ENCODE measurements at places on chromosomes 2 and 18.
A peak's percentile ranks its signal among the peaks of the same experiment; 100 is the strongest.

DNA sequence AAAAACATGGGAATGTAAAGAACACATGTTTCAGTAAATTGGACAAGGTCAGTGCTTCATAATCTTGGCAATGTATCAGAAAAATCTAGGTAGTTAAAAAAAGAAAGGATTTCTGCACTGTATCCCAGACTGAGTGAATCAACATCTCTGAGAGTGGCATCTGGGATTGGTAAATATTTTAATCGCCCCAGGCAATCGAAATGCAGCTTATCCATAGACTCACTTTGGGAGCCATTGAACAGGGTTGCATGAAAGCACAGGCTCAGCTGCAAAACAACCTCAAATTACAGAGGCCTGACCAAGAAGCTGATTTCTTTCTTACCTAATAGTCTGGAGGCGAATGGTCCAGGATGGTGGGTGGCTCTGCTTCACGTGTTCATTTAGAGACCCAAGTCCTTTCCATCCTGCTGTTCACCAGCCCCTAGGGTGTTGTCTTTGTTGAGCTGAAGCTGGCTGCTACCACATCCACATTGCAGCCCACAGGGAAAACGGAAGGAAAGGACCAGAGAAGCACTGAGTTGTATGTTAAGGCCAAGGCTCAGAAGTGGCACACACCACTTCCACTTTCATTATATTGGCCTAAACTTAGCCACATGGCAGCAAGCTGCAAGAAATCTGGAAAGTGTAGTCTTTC is 59.0 kb downstream of the MOGAT1 start:
- DNase-seq, result no peak

GRCh38 chr2:217843324-217843723 is 159.5 kb downstream of the TNS1 start:
- no peak for DNase-seq

DNA sequence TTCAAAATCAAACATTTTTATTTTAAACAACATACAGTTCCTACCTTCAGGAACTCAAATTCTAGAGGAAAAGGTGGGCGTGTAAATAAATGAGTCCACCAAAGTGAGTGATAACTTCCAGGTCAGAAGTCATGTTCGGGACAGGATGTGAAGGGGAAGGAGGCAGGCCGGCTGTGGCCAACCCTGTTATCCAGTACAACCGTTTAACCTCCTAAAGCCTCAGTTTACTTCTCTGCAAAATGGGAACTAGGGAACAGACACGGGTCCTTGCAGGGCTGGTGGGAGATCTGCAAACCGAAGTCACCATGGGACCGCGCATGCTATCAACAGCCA is 373 bp downstream of the EIPR1 start:
- peak; percentile 42 for DNase-seq

GRCh38 chr2:192735447-192735846 is 540.7 kb upstream of the TMEFF2 start:
- DNase-seq, result no peak

- no peak for DNase-seq
Measured at GRCh38 chr18:22475426-22476100, 57.8 kb upstream of the CTAGE1 start.

- DNase-seq, result no peak
Measured at GRCh38 chr2:5339473-5339872, 352.7 kb upstream of the SOX11 start.

GRCh38 chr18:51988277-51988676 is 351.7 kb upstream of the DCC start:
- DNase-seq, result no peak

- DNase-seq, result no peak
Measured at GRCh38 chr2:224925810-224926100, 116.5 kb downstream of the DOCK10 start.

GRCh38 chr2:235293061-235293460 is 200.8 kb upstream of the AGAP1 start:
- DNase-seq, result no peak

- no peak for DNase-seq
Measured at GRCh38 chr18:40672590-40672989, 1282.4 kb upstream of the PIK3C3 start.

DNA sequence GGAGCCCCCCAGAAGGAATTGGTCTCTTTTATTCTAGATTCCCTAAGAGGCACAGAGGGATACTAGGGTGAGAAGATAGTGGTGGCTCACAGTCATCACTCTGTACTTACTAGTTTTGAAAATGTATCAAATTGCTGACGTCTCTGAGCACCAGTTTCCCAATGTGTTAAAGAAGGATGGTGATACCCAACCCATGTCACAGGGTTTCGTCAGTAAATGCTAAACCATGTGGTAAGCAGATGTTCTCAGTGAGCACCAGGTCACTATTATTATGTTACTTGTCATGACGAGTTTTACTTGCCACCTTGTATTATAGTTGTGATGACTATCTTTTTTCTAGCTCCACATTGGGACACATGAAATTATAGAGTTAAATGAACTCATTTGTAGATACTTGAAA is 54.7 kb downstream of the NEDD4L start:
- DNase-seq, result no peak

- peak; percentile 3 for DNase-seq
Measured at GRCh38 chr18:7038330-7038851, 79.2 kb downstream of the LAMA1 start.

GRCh38 chr2:171201767-171202166 is 41.1 kb upstream of the TLK1 start:
- DNase-seq, result no peak

DNA sequence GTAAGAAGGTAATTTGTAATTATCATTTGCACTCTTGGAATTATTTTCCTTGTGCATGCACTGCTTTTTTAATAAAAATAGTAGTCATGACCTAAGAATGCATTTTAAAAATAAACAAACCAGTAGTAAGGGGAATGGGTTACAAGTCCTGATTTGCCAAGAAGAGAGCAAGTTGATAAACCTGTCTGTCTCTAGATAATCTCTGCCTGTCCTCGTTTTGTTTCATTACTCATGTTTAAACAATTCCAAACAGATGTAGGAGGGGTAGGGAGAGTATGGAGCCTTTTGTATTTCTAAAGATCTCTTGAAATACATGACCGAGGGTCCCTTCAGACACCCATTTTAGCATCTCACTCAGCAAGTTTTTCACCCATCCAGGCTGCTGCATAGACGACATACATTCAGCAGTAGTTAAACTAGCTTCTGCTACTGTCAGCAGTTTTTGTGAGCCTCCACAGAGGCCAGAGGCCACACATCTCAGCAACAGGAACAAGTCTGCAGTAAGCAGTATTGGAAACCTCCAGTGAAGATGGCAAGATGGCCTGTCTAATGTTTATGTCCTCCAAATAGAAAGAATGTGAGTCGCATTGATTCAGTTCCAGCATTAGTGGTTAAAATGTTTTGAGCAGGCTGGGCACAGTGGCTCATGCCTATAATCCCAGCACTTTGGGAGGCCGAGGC is 2.3 kb upstream of the EXOC6B start:
- DNase-seq, result no peak

DNA sequence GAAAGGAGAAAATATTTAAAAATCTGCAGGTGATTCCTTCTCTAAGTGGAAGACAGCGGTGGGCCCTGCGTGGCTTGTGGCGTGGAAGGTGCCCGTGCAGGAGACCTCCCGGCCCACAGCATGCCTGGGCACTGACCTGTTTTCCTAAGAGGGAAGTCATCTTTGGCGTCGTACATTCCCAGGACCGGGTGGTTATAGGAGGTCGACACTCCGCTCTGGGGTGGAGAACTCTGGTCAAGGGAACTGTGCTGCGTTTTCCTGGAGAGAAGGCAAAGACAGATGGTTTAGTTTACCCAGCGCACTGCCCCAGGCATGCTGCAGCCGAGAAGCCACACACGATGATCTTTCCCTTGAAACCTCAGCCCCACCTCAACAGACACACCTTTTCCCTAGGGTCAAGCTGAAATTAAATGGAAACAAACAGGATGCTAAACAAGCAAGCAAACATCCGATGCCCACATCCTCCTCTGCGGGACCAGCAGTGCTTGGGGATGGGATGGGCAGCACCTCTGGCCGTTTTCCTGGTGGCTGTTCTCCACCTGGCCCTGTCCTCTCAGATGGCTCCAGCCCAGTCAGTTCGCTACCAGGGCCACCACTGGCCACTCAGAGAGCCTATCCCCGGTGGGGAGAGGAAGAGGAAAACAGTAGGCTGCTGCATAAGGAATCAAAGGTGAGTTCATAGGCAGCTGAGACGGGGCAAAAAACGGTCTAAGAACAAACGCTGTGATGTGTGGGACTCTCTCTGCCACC is 244.1 kb downstream of the HDAC4 start:
- no peak for DNase-seq

- no peak for DNase-seq
Measured at GRCh38 chr2:137826373-137827372, 137.6 kb upstream of the HNMT start.

DNA sequence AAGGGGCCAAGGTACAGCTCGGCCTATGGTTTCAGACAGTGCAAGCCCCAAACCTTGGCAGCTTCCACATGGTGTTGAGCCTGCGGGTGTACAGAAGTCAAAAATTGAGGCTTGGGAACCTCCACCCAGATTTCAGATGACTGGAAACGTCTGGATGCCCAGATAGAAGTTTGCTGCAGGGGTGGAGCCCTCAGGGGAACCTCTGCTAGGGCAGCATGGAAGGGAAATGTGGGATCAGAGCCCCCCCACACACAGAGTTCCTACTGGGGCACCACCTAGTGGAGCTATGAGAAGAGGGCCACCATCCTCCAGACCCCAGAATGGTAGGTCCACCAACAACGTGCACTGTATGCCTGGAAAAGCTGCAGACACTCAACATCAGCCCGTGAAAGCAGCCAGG is 15.0 kb upstream of the DNAH7 start:
- no peak for DNase-seq

DNA sequence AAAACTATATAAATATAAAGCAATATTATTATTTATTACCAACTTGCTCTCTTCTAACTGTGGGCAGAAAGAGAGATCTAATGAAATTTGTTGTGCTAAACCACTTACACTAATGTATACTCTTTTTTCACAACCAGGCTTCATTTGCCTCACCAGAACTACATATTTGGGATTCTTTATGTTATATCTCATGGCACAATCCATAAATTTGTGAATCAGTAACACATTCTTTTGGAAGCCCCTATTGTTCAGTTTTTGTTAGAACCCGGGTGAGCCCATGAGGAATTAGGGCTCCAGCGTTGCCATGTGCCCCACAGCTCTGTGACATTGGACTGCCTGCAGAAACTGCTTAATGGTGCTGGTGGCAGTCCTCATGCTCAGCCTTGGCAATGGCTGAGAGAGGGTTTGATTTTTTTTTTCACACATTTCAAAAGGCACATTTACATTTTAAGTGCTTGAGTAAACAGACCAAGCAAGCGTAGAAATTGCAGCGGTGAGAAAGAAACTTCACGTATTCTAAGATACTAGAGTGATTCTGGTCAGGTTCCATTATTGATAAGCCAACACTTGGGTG is 15.3 kb downstream of the VIT start:
- DNase-seq, result no peak

DNA sequence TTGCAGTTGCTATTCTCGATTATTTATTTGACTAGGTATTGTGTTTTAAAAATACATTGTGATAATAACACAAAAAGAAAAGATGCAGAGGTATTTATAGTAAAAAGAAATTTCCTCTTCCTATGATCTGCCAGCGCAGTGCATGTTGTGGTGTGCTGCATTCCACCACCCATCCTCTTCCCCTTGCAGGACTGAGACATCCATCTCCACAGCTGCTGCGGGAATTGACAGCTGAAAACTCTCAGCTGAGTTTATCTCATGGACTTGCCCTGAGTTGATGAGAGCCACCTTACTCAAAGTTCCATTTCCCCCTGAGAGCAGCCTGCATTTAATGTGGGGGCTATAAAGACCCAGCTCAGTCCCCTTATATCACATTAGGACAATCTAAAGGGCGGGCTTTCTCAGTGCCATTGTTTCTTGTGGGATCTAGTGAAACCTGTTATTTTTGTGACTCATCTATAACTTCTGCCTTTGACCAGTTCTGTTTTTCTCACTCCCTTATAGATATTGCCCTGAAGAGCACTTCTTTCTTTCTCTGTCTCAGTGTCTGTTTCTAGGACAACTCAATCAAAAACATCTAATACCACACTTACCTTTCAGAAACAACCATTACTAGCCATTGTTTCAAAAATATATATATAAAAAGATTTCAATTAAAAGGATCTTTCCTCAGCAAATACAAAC is 698.5 kb downstream of the NR4A2 start:
- no peak for DNase-seq

GRCh38 chr18:24679062-24679461 is 218.6 kb downstream of the HRH4 start:
- no peak for DNase-seq

DNA sequence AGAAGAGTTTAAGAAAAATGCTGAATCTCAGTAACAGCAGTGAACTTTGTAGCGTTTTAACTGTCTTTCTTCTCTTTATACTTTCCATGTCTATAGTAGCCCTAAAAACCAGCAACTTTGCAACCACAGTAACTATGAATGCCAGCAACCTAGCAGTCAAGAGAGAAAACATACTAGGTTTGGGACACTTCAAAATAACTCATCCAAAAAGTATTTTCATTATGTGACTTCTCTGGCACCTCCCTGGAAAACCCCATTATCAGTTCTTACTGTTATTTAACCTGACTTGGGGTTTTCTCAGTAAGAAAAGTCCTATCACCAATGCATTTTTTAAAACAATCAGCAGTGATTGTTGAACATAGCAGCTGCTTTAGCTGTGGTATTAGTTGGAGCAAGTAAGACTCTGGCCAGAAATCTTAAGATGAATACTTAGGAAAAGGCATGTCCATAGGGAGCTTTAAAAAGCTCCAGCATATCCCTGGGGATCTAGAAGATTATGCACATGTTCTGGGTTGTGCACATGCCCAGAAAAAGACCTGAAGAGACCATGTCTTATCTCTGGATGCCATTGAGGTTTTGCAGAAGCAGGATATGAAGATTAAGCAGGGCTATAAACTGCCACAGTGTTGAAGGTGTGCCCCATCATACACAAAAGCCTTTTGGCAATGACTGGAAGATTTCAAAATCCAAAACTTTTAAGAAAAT is 411.3 kb downstream of the CMPK2 start:
- DNase-seq, result no peak

DNA sequence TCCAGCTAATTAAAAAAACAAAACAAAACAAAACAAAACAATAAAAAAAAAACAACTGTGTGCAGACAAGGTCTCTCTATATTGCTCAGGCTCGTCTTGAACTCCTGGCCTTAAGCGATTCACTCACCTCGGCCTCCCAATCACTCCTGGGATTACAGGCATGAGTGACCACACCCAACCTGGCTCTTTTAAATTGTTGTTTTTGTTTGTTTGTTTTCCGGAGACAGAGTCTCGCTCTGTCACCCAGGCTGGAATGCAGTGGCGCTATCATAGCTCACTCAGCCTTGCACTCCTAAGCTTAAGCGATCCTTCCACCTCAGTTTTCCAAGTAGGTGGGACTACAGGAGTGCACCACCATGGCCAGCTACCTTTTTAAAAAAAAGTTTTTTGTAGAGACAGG is 201.6 kb downstream of the EN1 start:
- DNase-seq, result no peak
